ENCODE measurements at places on chromosomes 2 and 18.

- no peaks in the 10 kb centered on the region for H3K36me3 ChIP-seq
- H3K4me3 ChIP-seq: no peak overlapping the region
- H3K27ac ChIP-seq: no peak overlapping the region
- DNase-seq: no peak
- no peaks in the 10 kb centered on the region for H3K27me3 ChIP-seq
- H3K4me1 ChIP-seq: no peaks in the 10 kb centered on the region
These were observed 332.2 kb upstream of the ST6GAL2 start for GRCh38 chr2:107218208-107218607.

- no peaks in the 10 kb centered on the region for H3K36me3 ChIP-seq
- H3K27me3 ChIP-seq: no peaks in the 10 kb centered on the region
- no peak overlapping the region for H3K4me3 ChIP-seq
- no peak for DNase-seq
- H3K4me1 ChIP-seq: no peaks in the 10 kb centered on the region
These were observed 81.4 kb upstream of the ERBB4 start for GRCh38 chr2:212619954-212620353.

DNA sequence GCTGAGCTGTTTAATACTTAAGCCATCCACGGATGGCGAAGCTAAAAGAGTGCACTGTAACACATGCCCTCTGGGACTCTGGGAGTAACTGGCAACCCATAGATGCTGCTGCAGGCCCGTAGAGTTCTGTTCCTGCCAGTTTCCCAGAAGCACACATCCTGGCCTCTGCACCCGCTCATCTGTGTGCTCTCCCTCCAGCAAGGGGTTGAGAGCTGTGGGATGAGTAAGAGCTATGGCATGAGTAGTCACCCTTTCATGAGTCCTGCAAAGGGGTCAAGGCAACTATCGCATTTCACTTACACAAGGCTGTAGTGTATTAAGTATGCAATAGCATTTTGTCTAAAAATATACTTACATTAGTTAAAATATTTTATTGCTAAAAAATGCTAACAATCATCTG lies 1341.8 kb upstream of the NXPH2 start:
- no peak for DNase-seq
- no peak overlapping the region for H3K4me3 ChIP-seq
- H3K27ac ChIP-seq: no peak overlapping the region
- H3K4me1 ChIP-seq: no peaks in the 10 kb centered on the region
- no peaks in the 10 kb centered on the region for H3K36me3 ChIP-seq
- no peaks in the 10 kb centered on the region for H3K27me3 ChIP-seq

DNA sequence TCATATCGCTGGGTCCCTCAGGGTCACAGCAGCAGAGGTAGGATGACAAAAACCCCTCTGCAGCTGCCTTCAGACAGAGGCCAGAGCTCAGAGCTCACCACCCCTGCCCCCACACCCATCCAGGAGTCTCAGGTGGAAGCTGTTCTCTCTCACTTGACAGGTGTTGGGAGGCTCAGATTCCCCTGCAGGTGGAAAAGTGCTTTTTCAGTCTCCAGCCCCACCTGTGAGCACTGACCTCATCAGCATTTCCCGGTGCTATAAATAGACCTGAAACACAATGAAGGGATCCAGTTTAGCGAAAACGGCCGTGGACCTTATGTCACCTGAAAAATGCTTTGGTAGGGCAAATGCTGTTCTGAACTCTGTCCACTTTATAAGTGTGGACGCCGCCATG lies 254.9 kb downstream of the NDUFA10 start:
- no peaks in the 10 kb centered on the region for H3K4me1 ChIP-seq
- H3K27me3 ChIP-seq: peaks cover 3% of the 10 kb centered on the region
- DNase-seq: no peak
- no peak overlapping the region for H3K4me3 ChIP-seq
- H3K27ac ChIP-seq: no peak overlapping the region
- no peaks in the 10 kb centered on the region for H3K36me3 ChIP-seq

DNA sequence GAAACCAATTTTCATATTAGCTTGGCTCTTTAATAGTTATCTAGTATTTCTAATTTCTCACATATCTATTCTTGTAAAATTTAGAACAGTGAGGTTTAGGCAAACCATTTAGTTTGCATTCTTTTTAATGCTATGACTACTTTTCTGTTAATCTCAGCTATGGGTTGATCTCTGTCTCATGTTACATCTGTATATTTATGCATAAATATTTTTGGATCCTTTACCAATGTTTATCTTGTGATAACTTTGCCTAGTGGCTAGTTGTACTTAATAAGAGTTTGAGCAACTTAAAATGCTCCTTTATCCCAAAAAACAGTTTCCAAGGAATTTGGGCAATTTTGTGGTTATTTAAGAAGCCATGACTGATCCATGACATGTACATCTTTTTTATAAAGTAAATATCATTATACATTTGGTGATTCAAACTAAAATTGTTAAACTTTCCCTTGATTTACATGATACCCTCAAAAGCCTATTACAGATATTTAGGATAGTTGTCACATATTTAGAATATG lies 86.3 kb downstream of the R3HDM1 start:
- H3K36me3 ChIP-seq: no peaks in the 10 kb centered on the region
- H3K27me3 ChIP-seq: no peaks in the 10 kb centered on the region
- no peaks in the 10 kb centered on the region for H3K4me1 ChIP-seq
- no peak overlapping the region for H3K27ac ChIP-seq

All from psoas muscle (tissue), 8 donors.